MG63 (cell line): ENCODE measurements at places on chromosomes 11 and 22.

- no peak for DNase-seq
These were observed 3.3 kb downstream of the PCF11 start for GRCh38 chr11:83159902-83160865.

DNA sequence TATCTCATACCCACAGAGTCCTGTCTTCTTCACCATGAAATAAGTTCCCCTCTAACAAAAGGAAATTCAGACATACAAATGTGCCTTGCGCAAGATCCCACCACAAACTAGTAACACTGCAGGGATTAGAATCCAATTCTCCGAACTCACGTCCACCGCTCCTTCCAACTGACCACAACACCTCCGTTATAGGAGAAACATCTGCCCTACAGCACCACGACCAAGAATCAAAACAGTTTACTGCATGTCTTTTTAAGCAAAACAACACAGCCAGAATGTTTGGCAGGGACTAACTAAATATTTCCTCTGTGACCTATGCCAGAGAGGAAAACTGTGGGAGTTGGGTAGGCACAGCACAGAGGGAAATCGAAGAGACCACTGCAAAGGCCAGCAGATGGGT, 72.7 kb upstream of the AKIP1 start:
- DNase-seq: peak; percentile 8

GRCh38 chr11:68313574-68314202, 1.3 kb downstream of the LRP5 start:
- DNase-seq: peak; percentile 24

- DNase-seq: no peak
These were observed 796.3 kb upstream of the RAG2 start for GRCh38 chr11:37394236-37394870.

DNA sequence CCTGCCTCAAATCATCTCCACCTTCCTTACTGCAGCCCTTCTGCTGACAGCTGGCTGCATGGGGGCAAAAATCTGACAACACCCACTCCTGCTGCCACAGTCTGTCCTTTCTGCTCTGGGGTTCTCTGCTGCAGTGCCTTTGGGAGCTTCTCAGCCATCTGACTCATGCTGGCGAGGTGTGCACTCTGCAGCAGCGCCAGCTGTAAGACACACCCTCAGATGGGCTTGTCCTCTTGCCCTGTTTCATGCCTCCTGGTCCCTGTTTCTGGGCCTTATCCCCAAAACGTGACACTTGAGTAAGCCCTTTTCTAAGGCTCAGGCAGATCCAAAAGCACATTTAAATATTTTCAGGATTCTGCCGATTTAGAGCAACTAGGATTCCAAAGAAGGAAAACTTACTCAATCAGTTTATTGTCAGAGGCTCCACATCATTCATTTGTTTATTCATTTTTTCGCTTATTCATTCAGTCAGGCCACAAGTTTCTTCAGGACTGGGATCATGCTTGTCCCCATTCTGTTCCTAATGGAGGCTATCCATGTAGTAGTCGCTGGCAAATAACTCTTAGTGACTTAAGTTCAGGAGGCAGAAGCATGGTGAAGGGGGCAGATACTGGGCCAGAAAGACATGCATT, 60.2 kb downstream of the SMIM38 start:
- peak; percentile 78 for DNase-seq

DNA sequence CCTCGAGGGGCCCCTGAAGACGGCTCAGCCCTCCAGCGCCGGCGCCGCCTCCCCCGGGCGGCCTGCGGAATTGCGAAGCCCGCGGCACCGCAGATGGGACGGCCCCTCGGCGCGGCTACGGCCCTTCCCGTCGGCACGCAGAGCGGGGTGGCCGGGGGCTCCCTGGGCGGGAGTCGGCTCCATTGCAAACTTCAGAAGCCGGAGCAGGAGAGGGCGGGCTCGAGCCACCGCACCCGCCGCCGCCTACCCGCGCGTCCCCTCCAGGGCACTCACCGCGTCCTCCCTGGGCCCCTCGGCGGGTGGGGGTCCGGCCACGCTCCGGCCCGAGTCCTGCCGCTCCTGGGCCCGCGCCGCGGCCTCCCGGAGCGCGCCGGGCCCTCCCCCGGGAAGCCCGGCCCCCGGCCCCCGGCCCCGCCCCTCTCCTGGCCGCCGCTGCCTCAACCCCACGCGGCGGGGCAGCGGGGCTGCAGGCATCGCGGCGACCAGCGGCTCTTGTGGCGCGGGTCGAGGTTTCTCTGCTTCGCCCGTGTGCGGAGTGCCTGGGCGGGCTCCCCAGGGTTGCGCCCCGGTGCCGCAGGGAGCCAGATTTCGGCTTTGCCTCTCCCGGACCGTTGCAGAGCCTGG, at the start of gene PACSIN3:
Gene PACSIN3 (minus strand): TSS at position 359 of the 624 bp plus-strand sequence. CDS start 3,707 bp downstream, outside the sequence.
- peak; percentile 70 for DNase-seq

DNA sequence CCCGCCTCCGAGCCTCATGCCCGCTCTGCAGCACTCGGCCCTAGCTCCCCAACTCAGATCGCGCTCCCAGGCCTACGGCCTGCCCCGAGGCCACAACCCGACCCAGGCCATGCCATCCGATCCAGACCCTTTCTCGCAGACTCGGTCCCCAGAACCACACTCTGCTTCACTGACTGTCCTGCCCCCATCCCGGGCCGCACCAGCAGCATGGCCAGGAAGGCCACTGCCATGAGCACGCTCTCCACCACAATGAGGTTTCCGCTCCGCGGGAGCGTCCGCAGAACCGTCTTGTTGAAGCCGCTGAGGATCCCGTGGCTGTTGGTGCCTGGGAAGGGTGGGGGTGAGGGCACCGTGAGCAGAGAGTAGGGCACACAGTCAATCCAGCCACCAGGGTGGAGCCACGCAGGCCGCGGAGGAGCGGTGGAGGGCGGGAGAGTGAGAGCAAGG, 6.4 kb downstream of the UNC93B1 start:
- no peak for DNase-seq

GRCh38 chr11:61587541-61587941, 6.7 kb upstream of the SYT7 start:
- DNase-seq: peak; percentile 59

GRCh38 chr11:44468345-44468988, 97.0 kb upstream of the CD82 start:
- DNase-seq: no peak

GRCh38 chr22:24578355-24579257, 14.3 kb downstream of the LRRC75B start:
- DNase-seq: no peak

- DNase-seq: no peak
These were observed 56.0 kb downstream of the PACS1 start for GRCh38 chr11:66126064-66126463.

DNA sequence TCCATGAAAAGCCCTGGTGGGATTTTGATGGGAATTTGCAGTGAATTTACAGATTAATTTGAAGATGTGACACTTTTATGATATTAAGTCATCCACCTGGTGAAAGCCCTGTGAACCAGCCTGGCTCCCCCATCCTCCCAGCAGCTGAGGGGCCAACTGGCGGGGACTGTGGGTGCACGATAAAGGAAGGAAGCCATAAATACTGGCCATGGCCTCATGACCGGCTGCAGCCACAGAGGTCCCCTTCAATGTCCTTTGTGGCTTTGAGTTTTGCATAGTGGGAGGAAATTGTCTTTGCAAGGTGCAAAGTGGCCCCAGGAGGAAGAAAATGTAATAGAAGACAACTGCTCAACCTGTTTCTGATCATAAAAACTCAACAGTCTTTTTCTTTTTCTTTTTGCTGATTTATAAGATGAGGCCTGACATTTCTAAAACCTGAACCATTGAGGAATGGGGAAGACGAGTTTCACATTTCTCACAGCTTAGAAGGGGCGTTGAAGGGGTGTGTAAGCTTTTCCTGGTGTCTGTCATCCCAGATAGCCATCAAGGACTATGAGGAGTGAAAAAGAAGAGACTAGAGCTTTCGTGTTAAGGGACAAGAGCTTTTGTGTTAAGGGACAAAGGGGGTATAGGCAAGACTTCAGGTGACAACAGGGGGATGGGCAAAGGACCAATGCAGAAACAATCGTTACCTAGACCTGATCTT, 6.3 kb upstream of the NDUFV1 start:
- DNase-seq: no peak

DNA sequence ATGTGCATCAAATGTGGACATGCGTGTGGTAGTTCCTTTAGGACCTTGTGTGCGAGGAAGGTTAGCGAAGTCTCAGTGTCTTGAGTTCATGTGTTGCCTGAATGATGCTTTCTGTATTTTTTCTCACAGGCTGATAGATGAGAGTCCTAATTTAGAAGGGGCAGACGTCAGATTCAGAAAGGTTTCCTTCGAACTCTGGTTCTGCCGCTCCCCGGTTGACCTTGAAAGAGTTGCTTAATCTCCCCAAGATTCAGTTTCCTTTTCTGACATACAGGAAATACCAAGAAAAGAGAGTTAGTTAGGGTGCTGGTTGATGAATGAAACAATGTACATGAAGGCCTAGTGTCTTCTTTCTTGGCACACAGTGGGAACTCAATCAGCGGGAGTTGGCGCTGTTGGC, 35.9 kb upstream of the TTC12 start:
- DNase-seq: no peak

DNA sequence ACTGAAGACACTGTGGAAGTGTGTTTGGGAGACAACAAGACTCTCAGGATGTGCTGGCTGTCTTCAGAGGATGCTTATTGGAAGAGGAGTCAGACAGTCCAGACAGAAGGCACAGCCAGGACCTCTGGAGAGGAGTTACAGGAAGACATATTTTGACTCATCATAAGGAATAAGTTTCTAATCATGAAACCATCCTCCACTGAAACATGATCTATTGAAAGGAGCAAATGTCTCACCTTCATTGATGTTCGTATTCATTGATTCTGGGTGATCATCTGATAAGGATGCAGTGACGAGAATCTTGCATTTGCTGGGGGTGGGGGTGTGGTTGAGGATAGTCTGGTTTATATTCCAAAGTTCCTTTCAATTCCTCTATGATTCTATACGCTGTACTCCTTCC, 2.5 kb upstream of the CXCR5 start:
- no peak for DNase-seq

GRCh38 chr22:24992946-24993345, 40.4 kb downstream of the KIAA1671 start:
- no peak for DNase-seq

- no peak for DNase-seq
These were observed 21.4 kb upstream of the ABCC8 start for GRCh38 chr11:17498058-17498457.

GRCh38 chr11:5622802-5623201, 2.0 kb upstream of the TRIM34 start:
- DNase-seq: no peak

- DNase-seq: no peak
These were observed 7.4 kb downstream of the SCARF2 start for GRCh38 chr22:20430101-20430719.

GRCh38 chr22:26656891-26657851, at the start of gene MIAT:
Gene MIAT, plus strand, starts transcription at chr22:26657588.
- no peak for DNase-seq

DNA sequence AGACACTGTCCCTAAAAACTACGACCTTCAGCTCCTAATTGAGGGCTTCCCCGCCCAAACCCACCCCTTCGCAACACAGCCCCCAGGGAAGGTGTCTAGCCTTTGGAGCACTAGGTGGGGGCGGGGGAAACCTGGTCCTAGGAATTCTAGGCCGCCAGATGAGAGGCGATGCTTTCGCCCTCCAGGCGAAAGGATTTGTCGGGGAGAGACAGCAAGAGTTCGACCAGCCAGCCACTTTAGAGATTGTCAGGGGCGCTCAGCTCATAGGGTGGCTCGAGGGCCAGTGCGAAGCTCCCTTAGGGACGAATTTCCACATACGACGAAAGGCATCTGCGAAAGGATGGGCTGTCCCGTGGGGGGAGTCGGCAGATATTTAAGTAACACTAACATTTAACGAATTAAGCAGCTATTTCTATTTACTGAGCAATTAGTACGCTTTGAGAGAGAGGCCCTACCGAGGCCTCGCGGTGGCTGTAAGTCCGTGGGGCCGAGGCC, 5.3 kb downstream of the CD248 start:
- DNase-seq: no peak

GRCh38 chr11:45144126-45145082, 2.0 kb upstream of the PRDM11 start:
- DNase-seq: no peak

GRCh38 chr22:29009148-29009547, 52.5 kb downstream of the C22orf31 start:
- DNase-seq: no peak

GRCh38 chr11:58640386-58641023, 18.0 kb downstream of the CNTF start:
- no peak for DNase-seq

DNA sequence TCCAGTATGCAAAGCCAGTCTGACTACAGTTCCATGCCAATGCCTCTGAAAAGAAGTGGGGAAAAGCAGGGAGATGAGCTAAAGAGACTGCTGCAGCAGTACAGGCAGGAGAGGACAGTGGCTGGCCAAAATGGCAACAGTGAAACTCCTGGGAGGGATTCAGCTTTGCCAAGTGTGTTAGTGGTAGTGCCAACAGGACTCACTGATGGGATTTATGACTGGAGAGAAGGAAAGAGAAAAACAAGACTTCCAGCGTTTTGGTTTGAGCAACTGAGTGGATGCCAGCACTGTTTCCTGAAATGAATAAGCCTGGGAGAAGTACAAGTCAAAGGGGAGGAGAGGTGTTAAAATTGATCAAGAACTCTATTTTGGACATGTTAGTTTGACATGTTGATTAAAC, 80.9 kb downstream of the PLEKHA7 start:
- DNase-seq: no peak

- no peak for DNase-seq
These were observed 25.0 kb upstream of the JAM3 start for GRCh38 chr11:134043821-134044420.

DNA sequence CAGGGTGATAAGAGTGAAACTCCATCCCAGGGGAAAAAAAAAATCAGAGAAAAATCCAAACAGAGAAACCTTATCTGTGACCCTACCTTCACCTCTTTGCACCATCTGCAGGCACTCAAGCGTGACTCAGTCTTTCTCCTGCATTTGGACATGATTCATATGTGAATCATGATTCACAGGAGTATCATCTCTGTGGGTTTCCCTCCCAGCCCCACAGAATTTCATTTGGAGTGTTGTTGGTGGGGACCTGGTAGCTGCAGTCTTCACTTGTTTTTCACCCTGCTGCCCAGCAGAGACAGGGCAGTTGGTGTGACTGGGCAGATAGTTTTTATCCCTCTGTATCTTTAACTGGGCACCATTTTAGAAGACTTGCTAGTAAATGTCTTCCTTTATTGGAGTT, 75.7 kb downstream of the DEPDC5 start:
- peak; percentile 80 for DNase-seq

GRCh38 chr11:79018371-79018849, 422.4 kb downstream of the TENM4 start:
- peak; percentile 28 for DNase-seq

DNA sequence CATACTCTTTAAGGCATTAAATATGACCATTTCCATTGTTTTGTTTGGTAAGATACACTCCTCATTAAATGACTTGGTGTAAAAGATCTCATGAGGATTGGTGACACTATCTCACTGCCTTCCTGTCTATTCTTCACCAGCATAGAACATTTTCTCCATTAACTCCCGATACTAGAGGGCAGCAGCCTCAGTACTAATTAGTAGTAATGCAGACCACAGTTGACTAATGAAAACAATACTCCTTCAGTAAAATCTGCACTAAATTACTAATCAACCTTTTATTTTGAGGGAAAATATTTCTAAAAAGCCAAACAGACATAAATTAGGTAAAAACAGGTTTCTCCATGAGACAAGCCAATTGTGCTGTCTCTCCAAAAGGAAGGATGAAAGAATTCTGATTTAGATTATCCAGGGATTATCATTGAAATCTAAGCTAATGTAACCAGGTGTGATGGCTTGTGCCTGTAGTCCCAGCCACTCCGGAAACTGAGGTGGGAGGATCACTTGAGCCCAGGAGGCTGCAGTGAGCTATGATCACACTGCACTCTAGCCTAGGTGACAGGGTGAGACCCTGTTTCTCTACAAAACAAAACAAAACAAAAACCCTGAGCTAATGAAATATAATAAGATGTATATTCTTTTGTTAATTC, 9.4 kb downstream of the PGM2L1 start:
- DNase-seq: peak; percentile 12
